ENCODE measurements at places on chromosomes 7 and 10.
A peak's percentile ranks its signal among the peaks of the same experiment; 100 is the strongest.

DNA sequence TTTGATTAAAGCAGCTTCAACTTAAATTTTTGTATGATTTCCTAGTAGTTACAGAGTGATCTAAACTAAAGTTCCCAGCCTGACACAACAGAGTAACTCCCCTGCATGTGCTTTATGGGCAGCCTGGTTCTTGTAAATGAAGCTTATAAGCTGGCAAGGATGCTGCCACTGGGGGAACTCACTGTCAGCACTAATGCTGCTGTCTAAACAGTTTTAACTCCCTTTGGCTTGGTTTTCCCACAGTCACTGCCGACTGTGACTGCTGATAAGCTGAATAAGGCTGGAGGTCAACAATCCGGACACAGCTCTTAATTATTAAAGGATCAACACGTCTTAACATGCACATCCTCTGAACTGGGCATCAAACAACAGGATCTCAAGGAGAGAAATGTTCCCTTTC lies 130.1 kb downstream of the OTUD1 start:
- no peak for DNase-seq

GRCh38 chr10:36256166-36256565 lies 614.1 kb upstream of the FZD8 start:
- no peak for DNase-seq

GRCh38 chr7:22350466-22351328 lies 6.3 kb downstream of the RAPGEF5 start:
- DNase-seq: peak; percentile 83

DNA sequence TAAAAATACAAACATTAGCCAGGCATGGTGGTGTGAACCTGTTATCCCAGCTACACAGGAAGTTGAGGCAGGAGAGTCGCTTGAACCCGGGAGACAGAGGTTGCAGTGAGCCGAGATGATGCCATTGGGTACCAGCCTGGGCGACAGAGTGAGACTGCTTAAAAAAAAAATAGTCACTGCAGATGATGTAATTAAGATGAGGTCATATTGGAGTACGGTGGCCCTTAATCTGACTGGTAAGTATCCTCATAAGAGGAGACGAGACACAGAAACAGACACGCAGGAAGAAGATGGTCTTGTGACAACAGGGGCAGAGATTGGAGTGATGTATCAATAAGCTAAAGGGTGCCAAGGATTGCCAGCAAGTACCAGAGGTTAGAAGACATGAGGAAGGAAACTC lies 156.0 kb downstream of the FAM107B start:
- no peak for DNase-seq

- no peak for DNase-seq
Observed at GRCh38 chr10:6532321-6532720, 47.8 kb downstream of the PRKCQ start.

DNA sequence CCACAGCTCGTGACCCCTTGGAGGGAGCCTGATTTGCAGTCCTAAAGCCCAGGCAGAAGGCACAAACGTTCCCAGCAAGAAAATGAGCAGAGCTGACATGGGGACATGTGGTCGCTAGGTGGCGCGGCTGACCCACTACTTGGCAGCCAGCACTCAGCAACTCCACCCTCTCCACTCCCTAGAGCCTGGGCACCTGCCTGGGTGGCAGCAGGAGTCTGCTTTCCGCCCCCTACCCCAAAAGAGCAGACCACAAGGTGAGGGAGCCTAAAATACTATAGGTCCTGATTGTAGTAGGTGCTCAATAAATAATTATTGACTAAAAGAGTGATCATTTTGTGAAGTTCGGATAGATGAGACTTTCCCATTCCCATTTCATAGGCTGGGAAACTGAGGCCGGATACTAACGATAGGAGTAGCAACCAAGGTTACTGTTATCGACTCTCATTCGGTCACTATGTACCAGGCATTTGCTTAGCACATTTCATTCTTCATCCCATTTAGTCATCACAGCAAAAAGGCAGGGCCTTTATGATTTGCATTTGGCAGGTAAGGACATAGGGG lies 57.4 kb downstream of the NEUROG3 start:
- peak; percentile 54 for DNase-seq

DNA sequence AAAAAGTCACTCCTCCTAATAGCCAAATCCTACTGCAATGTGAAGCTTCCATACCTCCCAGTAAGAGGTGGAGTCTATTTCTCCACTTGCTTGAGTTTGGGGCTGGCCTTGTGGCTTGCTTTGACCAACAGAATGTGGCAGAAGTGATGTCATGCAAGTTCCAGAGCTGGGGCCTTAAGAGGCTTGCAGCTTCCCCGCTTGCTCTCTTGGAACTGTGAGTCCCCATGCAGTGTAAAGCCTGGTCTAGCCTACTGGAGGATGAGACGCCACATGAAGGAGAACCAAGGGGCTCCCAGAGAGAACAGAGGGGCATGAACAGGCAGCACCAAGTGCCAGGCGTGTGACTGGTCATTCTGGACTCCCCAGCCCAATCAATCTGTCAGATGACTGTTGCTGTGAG lies 58.6 kb upstream of the OPALIN start:
- no peak for DNase-seq

- DNase-seq: no peak
Observed at GRCh38 chr10:113494761-113495160, 58.1 kb upstream of the HABP2 start.

DNA sequence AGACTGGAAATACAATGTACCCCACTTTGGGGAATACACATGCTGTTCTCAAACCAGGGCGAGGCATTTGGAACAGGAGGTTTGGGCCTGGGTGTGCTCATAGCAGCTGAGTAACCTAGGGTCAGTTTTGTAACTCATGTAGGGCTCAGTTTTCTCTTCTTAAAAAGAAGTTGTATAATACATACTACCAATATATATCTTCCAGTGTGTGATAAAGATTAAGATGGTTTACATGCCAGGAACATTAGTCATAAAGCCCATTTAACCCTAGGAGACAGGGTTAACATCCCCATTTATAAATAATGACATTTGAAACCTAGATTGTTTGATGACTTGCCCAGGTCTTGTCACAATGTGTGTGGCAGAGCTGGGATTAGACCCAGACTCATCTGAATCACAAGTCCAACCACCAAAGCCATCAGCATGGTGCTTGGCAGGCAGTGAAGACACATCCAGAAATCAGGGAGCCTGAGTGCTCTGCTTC lies 6.0 kb downstream of the AKR1B10 start:
- no peak for DNase-seq

DNA sequence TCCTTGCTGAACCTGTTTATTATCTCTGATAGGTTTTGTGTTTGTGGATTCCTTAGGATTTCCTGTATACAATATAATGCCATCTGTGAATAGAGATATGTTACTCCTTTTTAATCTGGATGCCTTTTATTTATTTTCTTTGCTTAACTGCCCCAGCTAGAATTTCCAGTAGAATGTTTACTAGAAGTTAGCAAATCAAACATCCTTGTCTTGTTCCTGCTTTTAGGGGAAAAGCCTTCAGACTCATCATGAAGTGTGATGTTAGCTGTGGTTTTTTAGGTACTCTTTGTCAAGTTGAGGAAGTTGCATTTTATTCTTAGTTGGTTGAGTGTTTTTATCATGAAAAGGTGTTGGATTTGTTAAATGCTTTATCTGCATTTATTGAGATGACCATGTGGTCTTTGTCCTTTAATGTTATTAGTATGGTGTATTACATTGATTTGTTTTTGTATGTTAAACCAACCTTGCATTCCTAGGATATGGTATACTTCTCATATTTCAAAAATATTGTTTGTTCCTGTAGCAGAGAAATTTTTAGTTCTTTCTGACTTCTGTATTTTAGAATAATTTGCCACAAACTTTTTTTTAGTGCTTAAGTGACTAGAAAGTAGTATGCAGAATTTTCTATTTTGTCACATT lies 24.3 kb downstream of the PPP2R2D start:
- DNase-seq: no peak

GRCh38 chr7:128869944-128870285 lies 7.3 kb downstream of the ATP6V1F start:
- DNase-seq: no peak

DNA sequence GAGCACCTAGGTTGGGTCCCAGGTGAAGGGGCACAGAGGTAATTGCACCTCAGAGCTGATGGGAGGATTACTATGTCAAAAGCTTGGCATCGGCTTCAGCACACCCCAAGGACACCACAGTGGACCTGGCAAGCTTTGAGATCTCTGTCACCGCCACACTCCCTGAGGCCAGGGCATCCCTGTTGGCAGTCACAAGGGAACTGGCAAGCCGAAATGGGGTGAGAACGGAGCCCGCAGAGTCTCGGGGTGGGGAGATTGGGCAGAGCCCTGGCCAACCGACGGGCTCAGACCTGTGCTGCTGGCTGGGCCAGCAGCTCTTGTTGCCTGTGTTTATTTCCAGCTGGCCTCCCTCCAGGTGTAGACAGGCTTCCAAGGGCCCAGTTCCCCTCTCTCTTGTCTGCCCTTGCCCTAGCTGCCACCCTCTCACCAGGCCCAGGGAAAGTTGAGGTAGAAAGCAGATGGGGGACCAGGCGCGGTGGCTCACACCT lies 2.5 kb downstream of the HSPB1 start:
- DNase-seq: no peak

- no peak for DNase-seq
Observed at GRCh38 chr7:100893318-100893895, 2.3 kb downstream of the ACHE start.

- DNase-seq: no peak
Observed at GRCh38 chr7:121279822-121280221, 49.0 kb upstream of the WNT16 start.

DNA sequence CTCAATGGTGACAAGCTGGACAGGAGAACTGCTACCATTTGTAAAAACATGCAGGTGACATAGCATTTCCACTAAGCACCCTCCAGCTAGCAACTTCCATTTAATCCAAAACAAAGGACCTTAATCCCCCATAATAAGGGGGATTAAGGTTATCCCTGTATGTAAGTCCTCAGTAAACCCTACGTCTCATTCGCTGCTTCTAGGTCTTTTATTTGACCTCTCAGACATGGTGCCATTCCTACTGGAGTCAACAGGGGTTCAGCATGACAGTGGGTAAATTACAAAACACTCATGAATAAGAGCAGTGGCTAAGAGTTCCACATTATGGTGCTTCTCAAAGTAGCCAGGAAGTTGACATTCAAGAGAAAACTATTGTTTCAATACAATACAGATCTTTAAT lies 121.8 kb upstream of the CAV2 start:
- DNase-seq: no peak

DNA sequence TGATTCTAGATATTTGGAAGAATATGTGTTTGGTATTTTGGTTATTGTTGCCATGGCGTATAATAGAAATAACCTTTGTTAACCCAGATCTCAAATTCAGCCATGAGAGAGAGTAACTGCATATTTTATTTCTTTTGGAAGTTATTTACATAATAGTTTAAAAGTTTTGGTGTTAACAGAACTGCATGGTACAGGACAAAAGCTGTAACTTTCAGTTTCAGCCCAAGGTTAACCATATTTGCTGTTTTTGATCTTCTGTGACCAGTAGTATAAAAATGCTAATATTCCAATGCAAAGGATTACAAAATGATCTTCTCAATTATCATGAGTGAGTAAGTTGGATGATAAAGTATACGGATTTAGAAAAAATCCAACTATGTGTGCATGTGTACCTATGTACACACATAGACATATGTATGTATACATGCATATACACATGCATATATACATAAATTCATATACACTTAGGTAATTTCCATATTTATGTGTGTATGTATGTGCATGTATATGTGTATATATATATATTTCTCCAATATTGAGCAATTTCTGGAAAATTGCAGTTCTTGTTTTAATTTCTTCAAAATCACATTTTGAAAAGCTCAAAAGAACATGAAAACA lies 38.0 kb upstream of the PIP4K2A start:
- DNase-seq: no peak

DNA sequence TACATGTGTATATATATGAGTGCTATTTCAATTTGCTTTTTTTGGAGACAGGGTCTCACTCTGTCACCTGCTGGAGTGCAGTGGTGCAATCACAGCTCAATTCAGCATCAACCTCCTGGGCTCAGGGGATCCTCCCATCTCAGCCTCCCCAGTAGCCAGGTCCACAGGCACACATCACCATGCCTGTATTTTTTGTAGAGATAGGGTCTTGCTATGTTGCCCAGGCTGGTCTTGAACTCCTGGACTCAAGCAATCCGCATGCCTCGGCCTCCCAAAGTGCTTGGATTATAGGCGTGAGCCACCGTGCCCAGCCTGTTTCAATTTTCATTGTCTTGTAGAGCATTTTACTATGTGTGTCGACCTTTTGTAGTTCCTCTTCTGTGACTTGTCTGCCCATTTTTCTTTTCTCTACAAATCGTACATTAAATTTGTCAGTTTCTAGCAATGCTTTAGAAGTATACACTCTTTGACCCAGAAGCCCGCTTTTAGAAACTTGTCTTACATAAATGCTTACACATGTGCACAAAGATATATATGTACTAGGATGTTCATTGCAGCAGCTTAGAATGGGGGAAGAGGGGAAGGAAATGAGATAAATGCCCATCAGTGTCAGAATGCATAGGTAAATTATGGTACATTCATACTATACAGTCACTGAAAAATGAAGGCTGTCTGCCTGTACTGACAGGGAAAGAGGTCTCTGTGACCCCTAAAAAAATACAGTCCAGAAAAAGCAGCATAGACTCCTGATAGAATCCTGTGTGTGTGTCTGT lies 12.2 kb upstream of the RFC2 start:
- DNase-seq: no peak

DNA sequence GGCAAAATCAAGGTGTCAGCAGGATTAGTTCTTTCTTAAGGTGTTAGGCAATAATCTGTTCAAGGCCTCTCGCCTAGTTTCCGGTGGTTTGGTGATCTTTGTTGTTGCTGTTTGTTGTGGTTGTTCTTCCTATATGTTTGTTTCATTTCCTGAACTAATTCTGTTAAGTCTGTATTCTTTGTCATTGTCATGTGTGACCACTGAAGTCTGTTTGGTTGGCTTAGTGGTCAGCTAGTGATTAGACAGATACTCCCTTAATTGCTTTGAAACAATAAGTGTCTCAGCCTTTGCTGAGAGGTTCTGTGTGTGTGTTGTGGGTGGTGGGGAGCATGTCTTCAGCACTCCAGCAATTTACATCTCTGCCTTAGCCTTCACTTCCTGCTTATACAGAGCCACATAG lies 46.0 kb downstream of the ABCC2 start:
- no peak for DNase-seq

GRCh38 chr7:34596887-34597286 lies 61.1 kb upstream of the NPSR1 start:
- DNase-seq: no peak

DNA sequence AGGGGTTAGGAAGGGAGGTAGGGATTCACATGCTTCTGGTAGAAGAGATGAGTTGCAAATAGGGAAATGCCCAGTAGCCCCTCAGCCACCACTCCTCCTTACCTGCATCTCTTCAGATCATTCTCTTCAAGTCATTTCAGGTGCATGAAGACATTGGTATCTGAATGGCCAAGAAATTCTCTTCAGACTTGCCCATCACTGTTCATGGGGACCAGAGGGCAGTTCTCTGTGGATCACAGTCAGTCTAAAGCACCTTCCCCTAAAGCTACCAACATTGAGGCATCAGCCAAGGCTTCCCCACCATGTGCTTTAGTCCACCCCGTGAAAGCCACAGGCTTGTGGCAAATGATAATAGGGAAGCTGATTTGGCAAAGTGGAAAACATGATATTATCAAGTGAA lies 319.4 kb upstream of the ZNF32 start:
- no peak for DNase-seq

Measured in COLO829 (cell line).